AG09309 (cell line): ENCODE measurements at places on chromosomes 2 and 18.
A peak's percentile ranks its signal among the peaks of the same experiment; 100 is the strongest.

DNA sequence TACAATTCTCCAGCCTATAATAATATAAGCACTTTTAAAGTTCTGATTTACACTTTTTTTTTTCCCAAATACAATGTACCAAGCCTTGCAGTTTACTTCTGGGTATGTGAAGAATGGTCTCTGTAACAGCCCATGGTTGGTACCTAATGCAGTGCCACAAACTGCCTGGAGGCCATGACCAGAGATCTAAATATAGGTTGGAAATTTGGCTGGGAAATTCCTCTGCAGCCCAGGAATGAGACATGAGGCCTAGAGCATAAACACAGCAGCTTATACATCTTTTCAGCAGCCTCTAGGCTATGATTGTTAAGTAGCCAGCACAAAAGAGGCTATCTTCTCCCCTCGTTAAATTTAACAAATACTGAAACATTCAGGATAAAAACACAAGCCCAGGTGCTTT is 432.0 kb upstream of the FAM98A start:
- no peak for DNase-seq

DNA sequence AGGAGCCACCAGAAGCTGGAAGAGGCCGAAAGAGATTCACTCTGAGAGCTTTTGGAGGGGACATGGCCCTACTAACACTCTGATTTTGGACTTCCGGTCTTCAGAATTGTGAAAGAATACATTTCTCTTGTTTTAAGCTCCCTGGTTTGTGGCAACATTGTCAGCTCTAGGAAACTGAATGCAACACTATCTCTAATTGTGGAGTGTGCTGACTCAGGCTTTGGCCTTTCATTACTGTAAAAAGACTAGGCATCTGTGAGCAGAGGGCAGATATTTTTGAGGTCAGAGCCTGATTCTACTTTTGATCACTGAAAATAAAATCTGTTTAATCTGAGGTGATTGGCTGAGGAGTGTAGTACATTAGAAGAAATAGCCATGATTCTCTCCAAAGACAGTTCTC is 185.4 kb upstream of the FAM98A start:
- DNase-seq = no peak

GRCh38 chr18:50313031-50313607 is 25.6 kb upstream of the CXXC1 start:
- DNase-seq = no peak

- no peak for DNase-seq
Observed at GRCh38 chr2:32422133-32422532, 65.3 kb downstream of the BIRC6 start.

GRCh38 chr2:109148117-109148746 is 19.2 kb downstream of the SH3RF3 start:
- DNase-seq = no peak

DNA sequence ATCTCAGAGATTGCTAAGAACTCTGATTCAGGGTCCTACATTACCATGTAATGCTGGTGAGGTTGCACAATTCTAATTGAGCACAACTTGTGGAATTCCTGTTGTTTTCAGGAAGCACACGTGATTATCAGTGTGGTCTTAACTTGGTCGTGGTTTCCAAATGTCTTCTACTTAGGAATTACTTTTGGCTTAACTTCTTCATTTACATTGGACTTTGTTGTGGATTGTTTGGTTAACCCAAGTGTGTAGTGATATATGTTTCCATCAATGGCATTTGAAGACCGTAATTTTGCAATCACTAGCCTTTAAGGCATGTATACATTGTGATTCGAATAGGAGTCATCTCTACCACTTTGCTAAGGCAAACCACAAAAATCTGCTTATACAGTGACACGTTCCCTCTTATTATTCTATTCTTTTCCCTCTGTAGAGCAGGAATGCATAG is 373.3 kb downstream of the IRS1 start:
- DNase-seq = peak; percentile 49

GRCh38 chr2:23380562-23381065 is 4.4 kb upstream of the KLHL29 start:
- no peak for DNase-seq

- no peak for DNase-seq
Observed at GRCh38 chr18:47730795-47731194, 199.7 kb downstream of the SMAD2 start.

GRCh38 chr2:53559302-53559966 is 208.2 kb upstream of the CHAC2 start:
- no peak for DNase-seq
